H4 (cell line): ENCODE measurements at places on chromosomes 2 and 18. TPM values are rescaled to one million over a fixed set of nuclear protein-coding genes. Genes with fewer than 3 reads are reported as not detected.

Gene PHLPP1
- 3.7 and 5.6 TPM in 2 replicates for total RNA-seq

Gene EFEMP1
- total RNA-seq = 0.51 and 2.0 TPM in 2 replicates

Gene MOCOS
- 18.7 and 19.0 TPM in 2 replicates for total RNA-seq

Gene SLC8A1
- total RNA-seq = not detected in 2 replicates

DNA sequence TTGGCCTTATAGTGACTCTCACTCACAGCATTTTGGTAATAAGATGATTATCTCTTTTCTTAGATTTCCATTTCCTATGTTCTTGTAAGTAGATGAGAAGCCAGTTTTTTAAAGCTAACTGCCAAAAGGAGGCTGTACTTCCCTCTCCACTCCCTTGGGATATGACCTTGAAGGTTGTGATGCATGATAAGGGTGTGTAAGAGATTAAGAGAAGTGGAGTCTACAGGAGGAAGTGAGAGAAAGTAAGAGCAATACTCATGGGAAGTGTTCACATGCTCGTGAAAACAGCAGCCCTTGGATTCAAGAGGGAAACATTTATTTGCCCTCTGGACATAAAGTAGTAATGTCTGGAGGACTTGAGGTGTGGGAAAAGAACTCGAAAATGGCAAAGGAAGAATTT, 171.5 kb downstream of the EVA1A start:
- DNase-seq = no peak

DNA sequence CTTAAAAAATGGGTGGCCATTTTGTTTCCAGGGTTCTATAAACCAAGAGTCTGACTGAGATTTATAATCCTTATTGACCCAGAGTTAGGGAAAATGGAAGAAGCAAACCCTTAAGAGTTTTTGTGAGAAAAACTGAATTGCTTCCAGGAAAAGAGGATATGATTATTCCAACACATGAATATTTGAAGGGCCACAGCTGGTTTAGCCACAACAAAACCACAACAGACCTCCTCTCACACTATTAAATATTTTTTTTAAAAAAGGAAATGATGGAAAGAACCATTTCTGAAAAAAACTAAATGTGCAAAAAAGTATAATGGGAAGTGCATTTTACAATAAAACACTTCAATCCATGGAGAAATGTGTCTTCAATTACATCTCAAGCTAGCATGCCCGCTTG, 182.7 kb downstream of the ETAA1 start:
- DNase-seq = no peak
